Stimulated activated CD4-positive, alpha-beta T cell treated with anti-CD3 and anti-CD28 coated beads, Interleukin-15, amount 100 ng/mL, for 1 hour (primary cell): ENCODE measurements at places on chromosomes 5 and 9.

DNA sequence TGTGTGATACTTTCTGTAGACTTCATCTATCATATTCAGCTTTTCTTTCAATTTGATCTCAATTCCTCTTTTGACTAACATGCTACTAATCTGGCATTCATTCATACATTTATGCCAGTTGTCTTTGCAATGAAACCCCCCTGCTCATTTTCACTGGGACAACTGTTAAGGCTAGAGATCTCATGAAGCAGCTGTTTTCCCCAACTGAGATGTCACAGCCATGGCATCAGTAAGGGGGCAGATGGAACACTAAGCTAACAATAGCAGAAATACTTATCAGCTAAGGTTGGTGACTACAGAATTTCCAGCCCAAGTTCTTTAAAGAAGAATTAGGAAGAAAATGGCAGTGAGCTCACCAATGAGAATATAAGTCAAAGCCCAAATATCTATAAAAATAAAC, 9.4 kb downstream of the TMED7 start:
- DNase-seq = no peak

- DNase-seq = no peak
These were observed 12.7 kb downstream of the FAT2 start for GRCh38 chr5:151578326-151579025.

DNA sequence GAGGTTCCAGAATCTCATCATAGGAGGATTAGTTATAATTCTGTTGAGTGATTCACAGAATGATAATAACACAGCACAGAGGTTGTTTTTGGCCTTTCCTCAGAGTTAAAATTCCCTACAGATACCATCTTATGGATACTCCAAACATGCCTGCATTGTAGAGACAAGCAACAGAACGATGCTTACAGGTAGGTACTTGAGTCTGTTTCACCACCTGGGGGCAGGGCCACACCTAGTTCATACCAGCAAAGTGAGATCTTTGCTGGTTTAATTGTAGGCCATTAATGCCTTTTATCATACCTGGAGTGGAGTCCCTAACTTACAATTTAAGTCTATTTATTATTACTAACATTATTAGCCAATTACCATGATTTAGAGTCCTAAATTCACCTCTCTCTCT, 416.5 kb upstream of the TLE4 start:
- no peak for DNase-seq

DNA sequence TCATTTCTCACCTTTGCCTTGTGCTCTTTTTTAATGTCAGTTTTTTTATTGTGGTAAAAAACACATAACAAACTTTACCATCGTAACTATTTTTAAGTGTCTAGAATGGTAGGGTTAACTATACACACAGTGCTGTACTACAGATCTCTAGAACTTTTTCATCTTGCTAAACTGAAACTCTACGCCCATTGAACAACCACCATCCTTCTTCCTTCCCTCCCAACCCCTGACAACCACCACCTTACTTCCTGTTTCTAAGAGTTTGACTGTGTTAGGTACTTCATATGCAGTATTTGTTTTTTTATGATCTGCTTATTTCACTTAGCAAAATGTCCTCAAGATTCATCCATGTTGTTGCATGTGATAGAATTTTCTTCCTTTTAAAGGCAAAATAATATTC, 54.9 kb downstream of the PSAT1 start:
- no peak for DNase-seq
